SJSA1 (cell line): ENCODE measurements at places on chromosomes 6 and 20. TPM values are rescaled to one million over a fixed set of nuclear protein-coding genes. Genes with fewer than 3 reads are reported as not detected.

DNA sequence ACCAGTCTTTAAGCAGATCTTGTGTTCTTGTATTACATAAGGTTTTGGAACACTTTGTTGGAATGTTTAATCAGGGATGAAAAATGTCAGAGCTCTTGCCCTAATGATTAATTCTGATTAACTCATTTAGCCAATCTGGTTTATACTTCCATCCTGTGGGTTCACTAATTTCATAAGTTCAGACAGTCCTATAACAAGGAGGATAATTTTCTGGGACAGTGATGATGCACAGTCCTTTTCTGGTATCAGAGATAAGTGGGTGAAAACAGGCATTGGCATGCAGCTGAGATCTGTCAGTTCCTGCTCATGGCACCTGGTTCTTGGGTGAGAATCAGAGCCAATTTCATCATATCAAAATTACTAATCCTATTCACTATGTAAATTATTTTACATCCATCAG, 125.0 kb upstream of the LAMA2 start:
- DNase-seq, result no peak
- no peak overlapping the region for H3K27ac ChIP-seq
- H3K27me3 ChIP-seq, result no peaks in the 10 kb centered on the region
- H3K36me3 ChIP-seq, result no peaks in the 10 kb centered on the region
- H3K4me3 ChIP-seq, result no peak overlapping the region
- H3K4me1 ChIP-seq, result no peaks in the 10 kb centered on the region

DNA sequence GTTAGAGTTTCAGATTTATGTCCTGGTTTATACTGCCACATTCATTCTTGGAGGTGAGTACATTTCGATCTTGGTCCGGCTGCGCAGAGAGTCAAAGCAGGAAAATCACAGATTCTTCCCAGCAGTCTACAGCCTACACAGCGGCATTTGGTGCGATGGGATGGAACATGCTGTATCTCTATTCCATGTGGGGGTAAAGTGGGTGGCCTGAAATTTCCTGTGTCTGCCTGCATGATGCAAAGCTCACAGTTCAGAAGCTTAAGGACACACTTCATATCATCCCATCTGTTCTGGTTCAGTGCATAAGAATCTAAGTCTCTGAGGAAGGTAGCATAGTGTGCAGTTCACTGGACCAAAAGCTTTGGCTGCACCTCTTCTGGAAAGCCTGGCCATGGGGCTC, at the start of gene DEFB127:
Gene DEFB127 (plus strand): TSS at position 301 of the 400 bp plus-strand sequence. CDS start 91 bp downstream, at position 392.
- H3K36me3 ChIP-seq, result no peaks in the 10 kb centered on the region
- H3K27ac ChIP-seq, result no peak within 1 kb of the TSS
- no peak for DNase-seq
- H3K4me1 ChIP-seq, result no peaks in the 10 kb centered on the region
- H3K4me3 ChIP-seq, result no peak within 1 kb of the TSS

DNA sequence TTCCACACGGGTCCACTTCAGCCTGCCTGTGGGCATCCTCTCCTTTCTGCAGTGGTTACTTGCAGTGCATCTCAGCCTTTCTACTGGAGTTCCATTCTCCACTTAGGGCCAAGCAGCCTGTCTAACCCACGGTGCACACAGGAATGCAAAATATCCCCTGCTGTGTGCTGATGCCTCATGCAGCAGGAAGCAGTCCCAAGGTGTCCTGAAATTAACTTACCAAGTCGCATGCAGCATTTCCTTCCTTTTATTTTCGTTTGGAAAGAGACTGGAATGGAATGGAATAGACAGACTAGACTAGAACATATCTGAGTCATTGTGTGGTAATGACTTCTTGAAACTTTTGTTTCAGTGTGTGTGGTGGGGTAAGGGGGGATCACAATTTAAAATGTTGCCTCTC, 25.9 kb upstream of the FOXQ1 start:
- DNase-seq, result peak; percentile 82
- peaks cover 39% of the 10 kb centered on the region for H3K4me1 ChIP-seq
- no peak overlapping the region for H3K4me3 ChIP-seq
- H3K27me3 ChIP-seq, result no peaks in the 10 kb centered on the region

GRCh38 chr6:151695156-151695555, 112.3 kb upstream of the ESR1 start:
- no peaks in the 10 kb centered on the region for H3K36me3 ChIP-seq
- DNase-seq, result no peak
- H3K27ac ChIP-seq, result no peak overlapping the region
- H3K4me1 ChIP-seq, result no peaks in the 10 kb centered on the region
- H3K4me3 ChIP-seq, result no peak overlapping the region
- no peaks in the 10 kb centered on the region for H3K27me3 ChIP-seq

GRCh38 chr6:15663130-15663871, 473 bp upstream of the DTNBP1 start:
- no peak for DNase-seq
- peak overlapping the region; percentile 88 for H3K4me3 ChIP-seq
- H3K27me3 ChIP-seq, result peaks cover 5% of the 10 kb centered on the region
- H3K4me1 ChIP-seq, result peaks cover 9% of the 10 kb centered on the region
- peaks cover 14% of the 10 kb centered on the region for H3K36me3 ChIP-seq

DNA sequence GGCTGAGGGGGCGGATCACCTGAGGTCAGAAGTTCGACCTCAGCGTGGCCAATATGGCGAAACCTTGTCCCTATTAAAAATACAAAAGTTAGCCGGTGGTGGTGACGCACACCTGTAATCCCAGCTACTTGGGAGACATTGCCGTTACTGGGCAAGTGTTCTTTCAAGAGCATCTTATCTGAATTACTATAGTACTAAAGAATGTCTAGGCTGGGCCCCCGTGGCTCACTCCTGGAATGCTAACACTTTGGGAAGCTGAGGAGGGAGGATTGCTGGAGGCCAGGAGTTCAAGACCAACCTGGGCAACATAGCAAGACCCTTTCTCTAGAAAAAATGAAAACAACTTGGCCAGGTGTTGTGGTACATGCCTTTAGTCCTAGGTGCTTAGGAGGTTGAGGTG, 859 bp upstream of the ZFP57 start:
- H3K27ac ChIP-seq, result no peak overlapping the region
- H3K36me3 ChIP-seq, result no peaks in the 10 kb centered on the region
- no peaks in the 10 kb centered on the region for H3K4me1 ChIP-seq
- H3K27me3 ChIP-seq, result no peaks in the 10 kb centered on the region
- DNase-seq, result no peak

GRCh38 chr6:75024828-75025227, 181.0 kb downstream of the COL12A1 start:
- H3K36me3 ChIP-seq, result no peaks in the 10 kb centered on the region
- H3K4me3 ChIP-seq, result no peak overlapping the region
- no peaks in the 10 kb centered on the region for H3K27me3 ChIP-seq
- no peak for DNase-seq

Gene MBOAT1
- total RNA-seq, result 36.7 and 56.6 TPM in 2 replicates

Gene HSPA12B
- total RNA-seq, result not detected in 2 replicates

DNA sequence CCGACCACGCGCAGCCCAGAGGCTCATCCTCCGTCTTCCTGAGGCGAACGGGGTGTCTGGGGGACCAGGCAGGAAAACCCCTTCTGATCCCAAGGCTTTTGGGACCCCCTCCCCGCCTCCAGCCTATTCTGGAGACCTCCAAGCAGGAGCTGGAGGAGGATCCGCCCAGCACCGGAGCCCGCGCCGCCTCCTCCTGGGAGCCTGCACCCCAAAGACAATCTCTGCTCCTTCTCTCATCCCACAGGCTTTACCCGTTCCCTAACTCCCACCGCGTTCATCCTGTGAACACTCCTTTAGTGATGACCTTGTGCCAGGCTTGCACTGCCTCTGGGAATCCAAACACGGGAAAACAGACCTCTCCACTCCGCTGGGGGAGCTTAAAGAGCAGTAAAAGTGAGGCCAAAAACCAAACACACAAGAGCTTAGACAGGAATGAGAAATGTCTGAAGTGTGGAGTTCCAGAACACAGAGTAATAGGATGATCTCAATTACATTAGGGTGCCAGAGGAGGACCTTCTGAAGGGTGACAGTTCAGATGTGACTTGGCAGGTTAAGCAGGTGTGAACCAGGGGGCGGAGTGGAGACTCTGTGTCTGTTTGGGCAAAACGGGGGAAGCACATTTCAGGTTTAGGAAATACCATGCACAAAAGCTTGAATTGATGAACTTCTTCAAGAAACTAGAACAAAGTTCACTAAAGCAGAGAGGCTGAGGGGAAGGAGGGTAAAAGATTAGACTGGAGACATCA, 7.6 kb downstream of the HLA-DRB5 start:
- H3K27me3 ChIP-seq, result peaks cover 29% of the 10 kb centered on the region
- H3K36me3 ChIP-seq, result no peaks in the 10 kb centered on the region
- no peak overlapping the region for H3K27ac ChIP-seq
- H3K4me3 ChIP-seq, result no peak overlapping the region

GRCh38 chr6:8859501-8859900, 424.2 kb upstream of the SLC35B3 start:
- no peaks in the 10 kb centered on the region for H3K27me3 ChIP-seq
- H3K4me1 ChIP-seq, result peaks cover 14% of the 10 kb centered on the region
- H3K27ac ChIP-seq, result no peak overlapping the region
- no peaks in the 10 kb centered on the region for H3K36me3 ChIP-seq

Gene FOXC1
- total RNA-seq, result 16.0 and 21.0 TPM in 2 replicates

GRCh38 chr6:133609415-133610226, 279.3 kb upstream of the TCF21 start:
- no peaks in the 10 kb centered on the region for H3K27me3 ChIP-seq
- peak; percentile 94 for DNase-seq
- no peak overlapping the region for H3K4me3 ChIP-seq
- peaks cover 35% of the 10 kb centered on the region for H3K4me1 ChIP-seq
- peak overlapping the region; percentile 98 for H3K27ac ChIP-seq

- no peaks in the 10 kb centered on the region for H3K36me3 ChIP-seq
- no peaks in the 10 kb centered on the region for H3K27me3 ChIP-seq
- H3K4me1 ChIP-seq, result peaks cover 8% of the 10 kb centered on the region
- no peak overlapping the region for H3K27ac ChIP-seq
Measured at GRCh38 chr6:169292338-169293124, 38.9 kb upstream of the THBS2 start.
